ENCODE measurements at places on chromosomes 3 and 15.

DNA sequence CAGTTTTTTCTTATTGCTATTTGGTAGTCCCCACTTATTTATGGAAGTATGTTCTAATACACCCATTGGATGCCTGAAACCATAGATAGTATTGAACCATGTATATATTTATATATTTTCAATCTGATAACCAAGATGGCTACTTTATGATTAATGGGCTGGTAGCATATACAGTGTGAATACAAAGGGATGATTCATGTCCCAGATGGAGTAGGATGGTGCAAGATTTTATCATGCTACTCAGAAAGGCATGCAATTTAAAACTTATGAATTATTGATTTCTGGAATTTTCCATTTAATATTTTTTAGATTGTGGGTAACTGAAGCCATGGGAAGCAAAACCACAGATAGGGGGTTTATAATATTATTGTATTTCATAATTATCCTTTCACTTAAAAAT is 35.2 kb downstream of the AP4E1 start:
- DNase-seq, result no peak

GRCh38 chr3:195165790-195166189 is 105.2 kb downstream of the XXYLT1 start:
- no peak for DNase-seq

DNA sequence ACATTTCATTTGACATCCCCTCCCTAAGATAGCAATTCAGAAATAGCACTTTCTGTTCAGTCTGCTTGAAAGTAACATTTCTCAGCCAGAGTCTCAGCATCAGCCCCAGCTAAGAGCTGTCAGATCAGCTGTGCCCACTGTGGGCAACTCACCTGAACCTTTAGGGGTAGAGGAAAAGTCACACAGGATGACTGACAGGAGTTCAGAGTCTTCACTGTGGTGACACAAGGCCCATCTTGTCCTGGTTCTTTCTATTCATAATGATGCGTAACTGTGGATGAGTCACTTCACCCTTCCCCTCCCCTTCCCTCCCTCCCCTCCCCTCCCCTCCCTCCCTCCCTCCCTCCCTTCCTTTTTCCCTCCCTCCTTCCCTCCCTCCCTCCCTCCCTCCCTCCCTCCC is 96.1 kb upstream of the RASGRP1 start:
- DNase-seq, result peak; percentile 27

DNA sequence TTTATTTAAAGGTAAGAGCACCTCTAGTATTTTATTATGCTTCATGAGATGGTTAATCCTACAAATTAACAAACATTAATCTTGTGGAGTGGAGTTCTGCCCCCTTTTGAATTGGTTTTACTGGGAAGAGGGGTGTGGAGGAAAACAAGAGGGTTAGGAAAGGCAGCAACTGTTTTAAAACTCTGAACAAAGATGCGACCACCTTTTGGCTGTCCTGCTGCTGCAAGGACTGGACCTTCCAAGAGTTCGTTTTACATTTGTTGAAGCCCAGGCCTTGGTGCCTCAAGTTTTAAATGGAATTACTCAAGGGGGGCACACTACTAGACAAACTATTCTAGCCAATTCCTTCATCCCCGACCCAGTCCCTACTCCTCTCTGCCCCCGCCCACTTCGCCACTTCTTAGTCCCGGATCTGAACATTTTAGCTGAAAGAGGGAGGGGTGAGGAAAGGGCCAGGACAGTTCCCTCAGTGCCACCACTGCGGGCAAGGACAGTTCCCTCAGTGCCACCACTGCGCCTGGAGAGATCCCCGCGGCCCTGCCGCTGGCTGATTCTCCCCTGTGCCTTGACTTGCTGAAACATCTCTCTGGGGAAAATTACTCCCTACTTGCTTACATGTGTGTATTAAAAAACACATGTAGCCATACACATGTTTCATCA is 11.2 kb downstream of the SOX2 start:
- no peak for DNase-seq

GRCh38 chr3:15523660-15524417 is 2.3 kb upstream of the COLQ start:
- DNase-seq, result no peak

DNA sequence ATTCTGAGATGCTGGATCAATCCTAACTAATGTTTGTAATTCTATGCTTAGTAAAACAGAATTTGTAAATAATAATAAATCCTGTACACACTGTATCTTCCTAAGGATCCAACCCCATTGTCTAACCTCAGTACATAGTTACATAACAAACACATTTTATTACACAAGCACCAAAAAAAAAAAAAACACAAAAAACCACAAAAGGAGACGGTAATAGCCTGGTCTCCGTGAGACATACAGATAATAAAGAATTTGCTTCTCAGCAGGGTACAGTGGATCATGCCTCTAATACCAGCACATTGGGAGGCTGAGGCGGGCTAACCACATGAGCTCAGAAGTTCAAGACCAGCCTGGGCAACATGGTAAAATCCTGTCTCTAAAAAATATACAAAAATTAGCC is 558.7 kb downstream of the MAGI1 start:
- DNase-seq, result no peak

GRCh38 chr3:152404976-152405375 is 136.2 kb downstream of the MBNL1 start:
- DNase-seq, result no peak

- no peak for DNase-seq
Observed at GRCh38 chr15:74400915-74401757, 32.6 kb downstream of the SEMA7A start.

DNA sequence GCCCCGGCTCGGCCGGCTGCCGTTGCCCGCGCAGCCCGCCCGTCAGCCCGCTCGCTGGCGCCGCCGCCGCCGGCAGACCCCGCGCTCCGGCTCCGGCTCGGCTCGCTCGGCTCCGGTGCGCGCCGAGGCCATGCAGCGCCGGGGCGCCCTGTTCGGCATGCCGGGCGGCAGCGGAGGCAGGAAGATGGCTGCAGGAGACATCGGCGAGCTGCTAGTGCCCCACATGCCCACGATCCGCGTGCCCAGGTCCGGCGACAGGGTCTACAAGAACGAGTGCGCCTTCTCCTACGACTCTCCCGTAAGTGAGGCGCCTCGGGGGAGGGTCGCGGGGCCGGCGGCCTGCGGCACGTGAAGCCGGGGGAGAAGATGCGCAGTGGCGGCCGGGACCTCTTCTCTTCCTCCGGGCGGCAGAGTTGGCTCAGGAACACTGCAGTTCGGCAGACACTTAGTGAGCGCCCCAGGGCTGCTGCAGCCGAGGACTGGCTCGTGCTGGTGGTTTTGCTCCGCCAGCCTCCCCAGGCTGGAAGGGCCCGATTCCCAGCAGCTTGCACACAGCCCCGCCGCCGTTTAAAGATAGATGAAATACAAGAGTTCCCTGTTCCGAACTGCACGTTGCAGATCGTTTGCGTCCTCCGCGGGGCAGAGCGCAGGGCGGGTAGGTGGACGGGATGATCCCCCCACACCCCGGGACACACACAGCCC is 407 bp downstream of the USP13 start:
- peak; percentile 26 for DNase-seq

- DNase-seq, result no peak
Observed at GRCh38 chr3:29754346-29754745, 473.5 kb downstream of the RBMS3 start.

GRCh38 chr3:107524326-107524840 is 1.6 kb downstream of the BBX start:
- DNase-seq, result no peak

GRCh38 chr3:194514626-194515025 is 27.8 kb upstream of the ATP13A3 start:
- no peak for DNase-seq

- no peak for DNase-seq
Observed at GRCh38 chr3:129304146-129304961, 25.7 kb downstream of the HMCES start.

- no peak for DNase-seq
Observed at GRCh38 chr3:66989241-66989640, 8.9 kb upstream of the KBTBD8 start.

Data from T-helper 2 cell (primary cell).